Left ventricle myocardium superior (tissue), 1 donor: ENCODE measurements at places on chromosomes 4 and X.

DNA sequence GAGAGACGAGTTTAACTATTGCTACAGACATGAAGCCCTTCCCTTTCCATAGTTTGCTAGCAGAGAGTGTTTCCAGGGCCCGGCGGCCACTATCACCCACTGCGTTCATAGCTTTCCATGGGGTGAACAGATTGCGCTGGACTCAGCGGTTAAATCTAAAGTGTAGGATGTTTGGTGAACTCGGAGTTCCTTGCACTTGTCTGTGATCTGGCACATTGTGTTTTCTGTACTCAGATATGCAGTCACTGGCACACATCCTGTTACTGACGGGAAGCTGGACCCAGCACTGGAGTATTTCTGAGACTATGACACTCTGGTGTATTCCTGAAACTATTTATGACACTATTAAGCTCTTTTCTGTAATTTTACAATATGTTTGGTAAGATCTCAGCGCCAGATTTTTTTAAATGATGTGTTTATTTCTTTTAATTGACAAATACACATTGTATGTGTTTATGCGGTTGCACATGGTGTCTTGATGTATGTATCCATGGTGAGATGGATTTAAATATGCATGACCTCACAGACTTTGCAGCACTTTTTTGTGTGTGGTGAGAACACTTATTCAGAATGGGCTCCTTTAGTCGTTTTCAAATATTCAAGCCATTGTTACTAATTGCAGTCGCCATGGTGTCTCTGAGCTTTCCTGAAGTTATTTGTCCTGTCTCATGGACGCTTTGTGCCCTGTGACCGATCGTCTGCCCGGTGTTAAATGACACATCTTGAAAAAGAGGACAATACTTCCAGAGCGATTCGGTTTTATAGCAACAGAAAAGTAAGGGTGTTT, 14.1 kb downstream of the CD99 start:
- DNase-seq, result peak; percentile 61

DNA sequence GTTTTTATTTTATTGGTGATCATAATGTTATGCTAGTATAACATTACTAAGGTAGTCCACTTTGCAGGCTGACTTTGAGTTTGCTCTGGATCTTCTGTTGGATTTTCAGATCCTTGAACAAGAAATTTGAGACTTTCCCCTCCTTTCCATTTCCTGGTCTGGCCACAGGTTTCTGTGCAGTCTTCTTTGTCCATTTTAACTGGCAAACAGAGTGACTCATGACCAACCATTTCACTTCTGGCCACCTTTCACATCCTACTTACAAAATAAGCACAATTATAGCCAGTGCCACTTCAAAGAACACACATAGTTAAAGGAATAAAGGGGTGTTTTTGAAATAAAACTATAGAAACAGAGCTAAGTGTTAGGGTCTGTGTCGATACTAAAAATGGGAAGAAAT, 8.4 kb downstream of the ANK2 start:
- DNase-seq, result no peak

GRCh38 chrX:43728002-43728401, 71.9 kb downstream of the MAOA start:
- DNase-seq, result no peak

- DNase-seq, result no peak
Measured at GRCh38 chr4:38411092-38411491, 252.9 kb upstream of the KLF3 start.

DNA sequence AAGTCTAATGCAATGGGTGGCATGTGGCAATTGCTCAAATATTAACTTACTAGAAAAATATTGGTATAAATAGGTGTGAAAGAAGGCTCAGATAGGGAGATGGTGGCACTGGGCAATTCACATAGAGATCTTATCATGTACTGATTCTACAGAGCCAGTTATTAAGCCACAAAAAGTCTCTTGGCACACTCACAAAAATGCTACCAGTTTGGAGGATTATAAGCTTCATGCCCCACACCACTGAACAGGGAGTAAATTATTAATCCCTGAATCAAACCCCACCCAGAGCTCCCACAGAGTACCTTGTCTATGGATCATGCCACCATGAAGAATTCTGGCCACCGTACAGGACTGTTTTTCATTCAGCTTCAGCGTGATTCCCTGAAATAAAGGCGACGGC, 13.8 kb downstream of the MPP1 start:
- DNase-seq, result no peak

DNA sequence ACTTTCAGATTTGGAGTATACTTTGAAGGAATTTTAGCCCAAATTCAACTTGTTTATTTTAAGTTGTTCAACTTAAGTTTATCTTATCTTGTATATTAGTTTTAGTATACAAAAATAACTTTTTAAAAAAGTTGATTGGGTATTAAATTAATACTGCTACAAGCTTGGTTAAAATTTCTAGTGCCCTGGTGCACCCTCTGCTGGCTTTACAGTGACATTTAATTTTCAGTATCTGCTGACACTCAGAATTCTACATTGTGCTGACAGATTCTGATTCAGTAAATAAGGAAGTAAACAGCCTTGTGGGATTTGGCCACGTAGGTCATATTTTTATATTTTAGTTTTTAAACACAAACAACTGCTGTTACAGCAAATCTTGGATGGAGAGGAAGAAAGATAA, 2.9 kb downstream of the EDA start:
- DNase-seq, result no peak

DNA sequence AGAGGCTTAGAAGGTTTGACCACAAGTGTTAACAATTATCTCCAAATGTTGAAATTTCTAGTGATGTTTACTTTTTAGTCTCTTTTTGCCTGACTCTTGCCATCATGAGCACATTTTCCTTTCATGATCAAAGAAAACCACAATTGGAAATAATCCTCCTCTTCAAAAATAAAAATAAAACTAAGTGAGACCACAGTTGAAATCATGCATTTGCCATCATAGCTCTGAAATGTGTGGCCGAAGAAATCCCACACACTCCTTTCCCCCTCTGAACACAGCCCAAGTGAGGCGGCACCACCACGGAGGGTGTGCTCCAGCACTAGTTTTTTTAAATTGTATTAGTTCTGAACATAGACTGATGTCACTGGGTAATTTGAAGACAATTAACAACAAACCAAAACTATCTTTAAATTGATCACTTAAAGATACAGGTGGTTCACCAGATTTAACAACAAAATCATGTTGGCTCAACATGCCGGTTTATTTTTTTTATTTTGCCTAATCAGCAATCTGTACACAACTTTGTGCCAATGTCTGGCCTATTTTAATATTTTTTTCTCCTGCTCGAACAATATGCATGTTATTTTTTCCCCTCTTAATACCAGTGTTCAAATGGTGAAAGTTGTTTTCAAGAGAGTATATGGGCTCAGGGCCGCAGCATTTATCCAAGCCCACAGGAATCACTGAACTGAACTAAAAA, 17.6 kb downstream of the APBB2 start:
- DNase-seq, result no peak

DNA sequence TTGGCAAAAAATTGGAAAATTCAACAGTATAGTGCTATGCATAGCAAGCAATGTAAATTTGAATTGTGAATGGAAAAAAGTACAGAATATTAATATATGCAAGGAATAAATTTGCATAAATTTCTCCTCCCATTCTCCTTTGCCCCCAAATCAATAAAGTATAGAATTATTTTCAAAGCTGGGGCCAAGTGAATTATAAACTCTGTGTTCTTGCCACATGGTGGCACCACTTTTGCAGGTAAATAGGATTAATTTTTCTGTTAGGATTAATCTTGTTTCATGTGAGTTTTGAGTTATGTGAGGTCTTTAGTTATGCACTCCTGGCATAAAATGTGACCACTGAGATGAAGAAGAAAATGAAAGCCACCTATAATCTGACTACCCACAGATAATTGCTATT, 19.9 kb downstream of the COPS4 start:
- no peak for DNase-seq

DNA sequence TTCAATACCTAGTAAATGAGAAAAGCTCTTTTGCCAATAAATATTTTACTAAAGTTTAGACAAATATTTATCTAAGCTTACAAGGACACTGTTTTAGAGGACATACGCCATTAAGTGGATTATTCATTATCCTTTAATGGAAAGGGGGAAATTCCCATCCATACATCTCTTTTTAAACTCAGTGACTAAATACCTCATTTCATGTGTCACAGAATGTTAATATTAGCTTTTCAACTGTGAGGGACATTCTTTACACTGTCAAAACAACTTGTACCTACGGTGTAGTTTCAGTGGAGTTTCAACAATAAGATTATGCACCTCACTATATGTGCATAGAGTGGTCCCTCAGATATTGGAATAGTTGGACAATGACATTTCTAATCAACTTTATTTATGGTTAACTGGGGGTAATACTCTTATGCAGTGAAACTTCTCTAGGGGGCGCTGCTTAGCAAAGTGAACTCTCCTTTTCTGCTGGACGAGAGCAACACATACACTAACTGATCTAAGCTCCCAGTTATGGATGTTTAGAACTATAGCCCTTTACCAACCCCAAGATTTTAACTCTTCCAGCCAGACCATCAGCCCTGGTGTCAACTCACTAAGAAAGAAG, 9.7 kb downstream of the HS6ST2 start:
- no peak for DNase-seq

DNA sequence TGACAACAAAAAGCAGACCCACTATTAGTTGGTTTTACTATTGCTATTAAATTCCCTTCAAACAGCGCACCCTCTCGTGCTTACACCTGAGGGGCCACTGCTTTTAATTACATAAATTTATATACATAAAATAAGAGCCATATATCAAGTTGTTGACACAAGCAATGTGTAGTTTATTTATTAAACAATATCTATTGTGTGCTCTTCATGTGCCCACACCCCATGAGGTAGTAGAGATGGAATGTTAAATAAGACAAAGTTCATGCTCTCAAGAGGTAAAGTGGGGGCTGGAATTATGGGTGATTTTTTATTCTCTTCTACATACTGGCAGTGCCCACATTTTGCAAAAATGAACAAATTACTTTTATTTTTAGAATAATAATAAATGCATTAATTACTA, 47.3 kb downstream of the KCNIP4 start:
- no peak for DNase-seq

DNA sequence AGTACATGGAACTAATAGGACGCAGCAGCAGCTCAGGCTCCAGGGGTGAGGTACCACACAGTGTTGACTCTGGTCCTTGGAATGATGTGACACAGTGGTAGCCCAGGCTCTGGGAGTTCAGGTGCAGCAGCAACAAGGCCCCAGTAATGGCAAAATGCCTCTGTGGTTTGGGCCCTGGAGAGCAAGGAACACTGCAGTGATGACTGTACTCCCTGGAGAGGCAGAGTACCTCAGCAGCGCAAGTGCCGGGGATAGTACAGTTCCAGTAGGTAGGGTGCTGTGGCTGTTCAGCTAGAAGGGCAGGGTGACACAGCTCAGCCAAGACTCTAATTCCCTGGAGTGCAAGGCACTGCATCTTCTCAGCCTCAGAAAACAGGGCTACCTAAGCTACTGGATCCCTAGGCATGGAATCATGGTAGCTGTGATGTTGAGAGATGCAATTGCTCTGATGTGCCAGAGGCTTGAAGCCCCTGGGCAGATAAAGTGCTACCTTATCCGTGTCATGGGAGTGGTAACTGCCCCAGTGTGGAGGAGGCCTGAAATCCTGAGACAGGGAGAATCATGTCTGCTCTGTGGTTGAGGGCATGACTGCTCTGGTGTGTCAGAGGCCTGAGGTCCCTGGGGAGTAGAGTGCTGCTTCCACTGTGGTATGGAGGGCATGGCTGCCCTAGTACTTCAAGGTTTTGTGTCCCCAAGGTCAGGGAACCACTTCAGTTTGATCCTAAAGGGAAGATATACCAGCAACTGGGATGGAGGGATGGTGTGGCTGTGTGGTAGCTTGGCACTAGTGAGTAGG, 55.2 kb downstream of the AREG start:
- no peak for DNase-seq

DNA sequence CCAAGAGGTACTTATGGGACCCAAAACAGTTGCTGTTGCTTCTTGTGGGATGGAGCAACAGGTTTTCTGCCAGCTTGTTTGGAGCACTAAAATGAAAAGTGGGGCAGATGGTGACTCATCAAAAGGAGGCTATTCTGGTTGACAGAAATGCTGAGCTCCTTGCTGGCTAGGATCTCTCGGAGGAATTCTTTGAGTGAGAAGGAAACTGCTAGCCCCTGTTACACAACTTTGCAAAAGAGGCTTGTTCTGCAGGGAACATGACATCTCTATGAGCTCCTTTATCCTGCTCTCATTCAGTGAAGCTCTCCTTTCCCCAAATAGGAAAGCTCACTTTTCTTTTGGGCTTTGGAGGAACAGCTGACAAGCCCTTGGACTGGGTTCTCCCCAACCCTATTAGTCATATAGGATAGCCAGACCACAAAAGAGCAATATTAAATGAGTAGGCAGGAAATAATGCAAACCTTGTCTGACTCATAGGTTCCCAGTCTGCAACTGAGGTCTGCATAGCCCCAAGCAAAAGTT, 108.3 kb downstream of the CDS1 start:
- DNase-seq, result no peak

DNA sequence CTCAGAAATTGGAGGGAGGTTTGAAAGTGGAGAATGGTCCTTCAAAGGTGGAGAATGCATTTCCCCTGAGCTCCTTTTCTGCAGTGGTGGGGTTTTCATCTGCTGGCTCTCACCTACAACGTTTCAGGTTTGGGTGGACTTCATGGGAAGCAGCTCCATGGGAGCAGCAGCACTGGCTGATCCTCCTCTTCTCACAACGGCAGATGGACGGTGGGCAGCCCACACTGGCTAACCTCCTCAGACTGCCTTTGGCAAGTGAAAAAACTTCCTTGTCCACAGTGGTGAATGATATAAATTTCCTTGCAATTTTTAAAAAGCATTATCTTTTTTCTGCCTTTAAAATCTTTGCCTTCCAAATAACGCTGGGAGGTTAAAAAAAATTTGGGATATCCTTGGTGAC, 93.5 kb downstream of the ZNF827 start:
- DNase-seq, result no peak

- no peak for DNase-seq
Measured at GRCh38 chr4:129823105-129823504, 727.2 kb downstream of the C4orf33 start.

- no peak for DNase-seq
Measured at GRCh38 chr4:67131224-67131623, 414.1 kb downstream of the CENPC start.

DNA sequence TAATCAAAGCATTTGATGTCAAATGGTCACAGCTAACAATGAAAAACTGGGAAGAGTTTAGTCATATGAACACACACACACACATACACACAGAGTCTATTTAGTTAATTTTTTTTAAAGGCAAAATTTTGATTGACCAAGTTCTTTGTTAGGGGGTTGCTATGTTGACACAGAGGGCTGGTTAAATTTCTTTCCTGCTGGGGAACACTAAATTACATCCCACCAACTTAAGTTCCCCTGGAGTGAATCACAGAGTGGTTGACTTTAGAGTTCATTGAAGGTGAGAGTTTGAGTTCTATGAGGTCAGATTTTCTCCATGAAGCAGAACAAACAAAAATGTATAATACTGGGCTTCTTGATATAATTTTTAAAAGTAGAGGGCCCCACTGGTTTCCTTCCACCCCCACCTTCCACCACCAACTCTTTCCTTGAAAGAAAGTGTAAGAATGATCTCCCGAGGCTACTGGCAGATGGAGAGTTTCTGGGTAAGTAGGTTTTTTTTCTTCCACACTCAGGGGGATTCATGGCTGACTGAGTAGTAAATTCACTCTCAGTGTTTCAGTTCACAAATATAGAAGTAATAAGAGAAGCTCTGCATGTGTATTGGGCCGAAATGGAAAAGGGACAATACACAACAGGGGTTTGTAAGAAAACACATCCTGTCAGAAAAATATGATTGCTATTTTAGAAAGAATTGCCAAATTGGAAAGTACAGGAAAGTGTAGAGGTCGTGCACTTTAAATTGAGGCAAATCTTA, 917.0 kb upstream of the LCORL start:
- DNase-seq, result no peak

GRCh38 chrX:105458846-105459245, 238.4 kb upstream of the TEX13A start:
- DNase-seq, result no peak

- no peak for DNase-seq
Measured at GRCh38 chr4:47942081-47942819, 27.9 kb upstream of the NFXL1 start.
